ENCODE measurements at places on chromosomes 6 and 20. TPM values are rescaled to one million over a fixed set of nuclear protein-coding genes. Genes with fewer than 3 reads are reported as not detected.

MLN gene
- total RNA-seq, result not detected

MAS1 gene
- total RNA-seq, result not detected

SLC12A5 gene
- 0.87 TPM for total RNA-seq

ENPP3 gene
- 0.15 TPM for total RNA-seq

SLC35A1 gene
- 7.0 TPM for total RNA-seq

LY86 gene
- total RNA-seq, result 7.6 TPM

PXMP4 gene
- 12.9 TPM for total RNA-seq

DNA sequence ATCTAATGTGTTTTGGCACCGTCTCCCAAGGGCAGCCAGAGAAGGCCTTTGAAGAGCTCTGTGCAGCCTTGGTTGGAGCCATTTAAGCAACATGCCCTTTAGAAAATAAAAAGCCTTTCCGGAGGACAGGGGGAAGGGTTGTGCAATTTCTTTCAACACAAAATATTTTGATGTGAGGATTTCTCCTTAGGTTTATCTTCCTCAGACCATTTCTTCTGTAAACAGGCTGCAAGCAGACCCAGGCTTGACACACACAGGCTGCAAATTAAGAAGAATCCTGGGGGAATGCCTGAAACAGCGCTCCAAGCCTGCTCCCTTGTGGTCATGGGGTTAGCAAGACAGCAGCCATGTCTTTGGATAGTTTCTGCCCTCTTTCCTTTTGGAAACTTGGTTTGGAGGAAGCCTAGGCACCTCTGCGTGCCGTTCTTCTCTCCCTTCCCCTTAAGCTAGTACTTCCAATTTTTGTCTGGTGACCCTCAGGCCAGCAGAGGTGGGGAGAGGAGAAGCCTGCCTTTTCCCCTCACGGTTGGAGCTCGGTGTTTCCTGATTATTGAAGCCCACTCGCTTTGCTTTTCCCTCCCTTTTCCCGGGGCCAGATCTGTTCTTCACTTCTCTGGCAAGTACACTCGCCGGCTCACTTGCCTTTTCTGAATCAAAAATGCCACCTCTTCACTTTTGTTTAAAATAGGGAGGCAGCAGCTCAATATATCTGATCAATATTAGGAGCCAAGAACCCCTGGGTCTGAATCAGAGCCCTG is 39.6 kb upstream of the NOX3 start:
- peak; percentile 18 for DNase-seq

- no peak for DNase-seq
Measured at GRCh38 chr6:73746787-73747186, 50.8 kb downstream of the CD109 start.

GRCh38 chr20:54596651-54597050 is 121.3 kb downstream of the DOK5 start:
- DNase-seq, result no peak

- DNase-seq, result no peak
Measured at GRCh38 chr6:128631031-128631430, 110.6 kb upstream of the PTPRK start.

DNA sequence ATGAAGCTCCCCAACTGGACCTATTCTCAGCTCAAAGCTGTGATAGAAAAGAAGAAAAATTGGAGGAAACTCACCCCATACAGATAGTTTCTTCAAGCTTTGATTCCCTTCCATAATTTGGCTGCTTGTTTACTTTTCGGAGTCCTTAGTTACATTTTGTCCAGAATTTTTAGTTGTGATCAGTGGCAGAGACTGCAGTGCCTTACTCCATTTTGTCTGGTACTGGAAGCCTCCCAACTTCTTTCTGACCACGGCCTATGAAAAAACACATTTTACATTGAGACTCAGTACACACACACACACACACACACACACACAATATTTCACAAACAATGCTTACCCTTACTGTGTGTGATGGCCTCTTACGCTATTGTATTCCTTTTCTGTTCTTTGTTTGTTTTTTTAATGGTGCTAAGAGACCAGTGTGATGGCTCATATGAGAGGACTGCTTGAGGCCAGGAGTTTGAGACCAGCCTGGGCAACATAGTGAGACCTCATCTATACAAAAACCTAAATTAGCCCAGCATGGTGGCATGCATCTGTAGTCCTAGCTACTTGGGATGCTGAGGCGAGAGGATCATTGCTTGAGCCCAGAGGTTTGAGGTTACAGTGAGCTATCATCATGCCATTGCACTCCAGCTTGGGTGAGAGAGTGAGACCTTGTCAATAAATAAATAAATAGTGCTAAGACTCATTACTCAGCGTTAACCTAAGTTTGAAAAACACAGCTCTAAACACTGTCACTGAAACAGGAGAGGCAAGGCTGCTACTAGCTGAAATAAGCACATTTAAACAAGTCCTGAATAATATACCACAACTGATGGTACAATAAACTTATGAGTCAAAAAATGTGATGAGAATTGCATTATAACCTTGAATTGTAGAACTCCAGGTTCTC is 13.8 kb upstream of the RNF8 start:
- DNase-seq, result no peak

GRCh38 chr6:25578538-25578937 is 73.5 kb upstream of the SCGN start:
- no peak for DNase-seq

DNA sequence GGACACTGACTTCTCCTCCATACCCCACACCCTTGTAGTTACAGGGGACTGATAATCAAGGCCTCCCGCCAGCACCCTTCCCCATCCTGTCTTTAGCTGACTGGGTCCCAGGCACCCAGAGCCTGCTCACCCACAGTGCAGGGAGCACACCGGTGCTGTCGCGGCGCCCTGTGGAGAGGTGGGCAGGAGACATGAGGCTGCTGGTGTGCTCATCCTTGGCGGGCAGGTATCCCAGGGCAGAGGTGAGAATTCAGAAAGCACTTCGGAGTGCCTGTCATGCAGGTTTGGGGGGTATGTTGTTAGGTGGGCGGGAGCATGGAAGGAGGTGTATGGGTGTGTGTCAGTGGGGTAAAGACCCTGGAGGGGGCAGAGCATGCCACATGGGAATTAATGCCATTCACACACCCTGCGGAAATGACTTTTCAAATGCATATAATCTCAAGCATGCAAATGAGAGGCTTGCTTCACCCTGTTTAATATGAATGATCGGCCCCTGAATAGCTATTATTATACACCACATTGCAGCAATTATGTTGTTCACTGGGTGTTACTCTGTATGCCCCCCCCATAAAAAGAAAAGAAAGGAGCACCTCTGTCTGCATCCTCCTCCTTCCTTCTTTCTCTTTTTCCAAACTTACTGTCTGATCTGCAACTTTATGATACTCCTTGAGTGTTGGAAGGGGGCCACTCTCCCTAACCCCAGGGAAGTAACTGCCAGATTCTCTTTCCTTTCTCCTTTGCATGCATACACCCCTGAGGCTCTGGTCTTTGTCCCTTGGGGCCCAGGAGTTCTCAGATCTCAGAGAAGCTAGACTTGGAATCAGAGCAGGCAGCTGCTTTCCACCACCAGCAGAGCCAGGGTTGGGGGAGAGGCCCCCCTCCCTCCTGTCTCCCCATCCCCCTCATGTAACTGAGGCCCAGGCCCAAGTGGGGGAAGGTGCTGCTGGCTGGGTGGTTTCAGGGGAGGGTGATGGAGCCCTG is 16.0 kb downstream of the FOXP4 start:
- no peak for DNase-seq

DNA sequence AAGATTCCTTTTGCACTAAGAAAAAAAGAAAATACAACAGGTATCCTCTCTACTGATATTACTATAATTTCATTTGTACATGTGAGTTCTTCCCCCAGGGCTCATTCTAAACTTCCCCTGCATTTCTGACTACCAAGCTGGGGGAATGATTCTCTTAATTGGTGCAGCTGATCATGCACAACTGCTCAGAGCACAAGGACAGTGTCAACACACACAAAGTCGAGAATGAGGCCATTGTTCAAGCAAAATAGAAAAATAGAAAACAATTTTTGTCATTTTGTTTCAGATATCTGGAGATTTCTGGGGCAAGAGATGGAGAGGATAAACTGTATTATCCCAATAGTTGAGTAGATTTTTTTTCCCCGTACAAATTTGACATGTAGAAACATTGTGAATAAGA is 236.3 kb downstream of the HAO1 start:
- DNase-seq, result no peak

DNA sequence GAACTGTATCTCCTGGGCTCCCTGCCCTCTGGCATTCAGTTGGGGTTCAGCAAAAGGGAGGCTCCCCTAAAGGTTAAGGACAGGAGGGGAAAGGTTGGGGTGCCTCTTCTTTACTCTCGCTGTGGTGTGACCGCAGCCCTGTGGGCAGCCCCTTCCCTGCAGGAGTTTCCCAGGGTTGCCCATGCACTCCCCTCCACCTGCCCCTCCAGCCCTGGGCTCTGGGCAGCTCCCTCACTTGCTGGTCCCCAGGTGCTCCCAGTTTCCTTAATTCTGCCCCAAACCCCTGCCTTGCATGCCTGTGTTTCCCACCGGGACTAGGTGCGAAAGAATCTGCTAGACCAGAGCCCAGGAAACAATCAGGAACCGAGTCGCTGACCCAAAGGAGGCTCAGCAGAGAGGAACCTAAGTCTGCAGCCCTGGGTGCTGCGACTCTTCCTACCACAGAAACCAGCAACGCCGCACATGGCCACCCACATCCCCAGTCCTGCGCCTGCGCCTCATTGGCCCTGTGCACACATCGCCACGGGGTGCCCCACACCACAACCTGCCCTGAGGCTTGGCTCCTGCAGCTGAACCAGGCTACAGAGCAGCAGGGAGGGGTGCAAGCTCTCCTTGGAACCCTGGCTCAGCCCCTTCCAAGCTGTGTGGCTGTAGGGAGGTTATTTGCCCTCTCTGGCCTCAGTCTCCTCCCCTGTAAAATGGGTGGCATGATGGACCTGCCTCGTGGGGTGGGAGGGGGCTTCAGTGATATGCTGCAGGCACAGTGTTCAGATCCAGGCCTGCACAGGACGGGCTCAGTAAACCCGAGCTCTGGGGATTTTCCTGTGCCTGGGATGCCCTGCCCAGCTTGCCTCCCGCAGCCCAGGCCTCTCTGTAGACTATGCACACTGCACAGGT is 487.6 kb downstream of the PREX1 start:
- DNase-seq, result no peak

- DNase-seq, result no peak
Measured at GRCh38 chr6:41176189-41176588, 13.3 kb upstream of the TREM2 start.

DNA sequence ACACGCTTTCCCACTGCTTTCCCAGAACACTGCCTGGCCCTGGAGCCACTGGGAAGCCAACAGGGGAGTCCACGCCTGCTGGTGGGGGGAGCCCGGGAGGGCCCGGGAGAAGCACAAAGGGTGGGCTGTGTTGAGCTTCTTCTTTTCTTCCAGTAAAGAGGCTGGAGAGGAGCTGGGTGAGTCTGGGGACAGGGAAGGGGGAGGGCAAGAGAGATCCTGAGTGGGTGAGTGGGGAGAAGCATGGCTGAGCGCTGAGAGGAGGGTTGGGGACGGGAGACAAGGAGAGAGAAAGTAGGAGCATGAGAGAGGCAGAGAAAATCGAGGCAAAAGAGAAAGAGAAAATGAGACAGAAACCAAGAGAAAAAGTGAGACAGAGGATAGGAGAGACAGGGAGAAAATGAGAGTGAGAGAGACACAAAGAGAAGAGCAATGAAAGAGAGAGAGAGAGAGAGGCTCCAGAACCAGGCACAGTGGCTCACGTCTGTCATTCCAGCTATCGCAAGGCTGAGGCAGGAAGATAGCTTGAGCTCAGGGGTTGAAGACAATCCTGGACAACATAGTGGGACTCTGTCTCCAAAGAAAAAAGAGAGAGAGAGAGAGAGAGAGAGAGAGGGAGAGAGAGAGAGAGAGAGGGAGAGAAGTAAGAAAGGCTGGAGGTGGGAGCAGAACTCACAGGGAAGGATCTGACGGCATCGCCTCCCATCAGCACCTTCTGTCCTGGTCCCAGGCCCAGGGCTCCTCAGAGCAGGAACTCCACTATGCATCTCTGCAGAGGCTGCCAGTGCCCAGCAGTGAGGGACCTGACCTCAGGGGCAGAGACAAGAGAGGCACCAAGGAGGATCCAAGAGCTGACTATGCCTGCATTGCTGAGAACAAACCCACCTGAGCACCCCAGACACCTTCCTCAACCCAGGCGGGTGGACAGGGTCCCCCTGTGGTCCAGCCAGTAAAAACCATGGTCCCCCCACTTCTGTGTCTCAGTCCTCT is 2.0 kb downstream of the LST1 start:
- DNase-seq, result no peak

DNA sequence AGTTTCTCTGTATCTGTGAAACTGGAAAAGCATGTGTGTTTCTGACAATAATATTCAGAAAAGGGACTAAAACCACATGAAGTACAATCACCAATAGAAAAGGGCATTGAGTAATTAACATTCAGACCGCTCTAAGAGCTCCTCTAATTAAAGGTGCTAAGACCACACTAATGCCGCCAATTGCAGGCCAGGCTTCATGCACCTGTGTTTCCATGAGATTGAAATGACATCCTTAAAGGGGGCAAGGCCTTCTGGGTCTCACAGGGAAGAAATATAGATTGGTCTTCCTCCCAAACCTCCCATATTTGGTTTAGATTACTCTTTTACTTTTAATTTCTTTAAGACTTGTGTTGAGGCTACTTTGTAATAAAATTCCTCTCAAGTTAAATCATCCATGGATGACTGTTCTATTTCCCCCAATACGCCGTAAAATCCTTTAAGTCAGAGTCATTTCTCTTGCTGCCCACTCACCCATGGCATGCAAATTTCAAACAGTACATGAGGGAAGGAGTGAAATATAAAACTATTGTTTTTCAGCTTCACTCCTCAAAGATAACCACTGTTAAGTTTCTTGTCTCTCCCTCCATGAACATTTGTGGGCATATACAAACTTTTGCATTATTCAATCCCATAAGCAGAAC is 110.6 kb downstream of the UBE3D start:
- DNase-seq, result no peak

DNA sequence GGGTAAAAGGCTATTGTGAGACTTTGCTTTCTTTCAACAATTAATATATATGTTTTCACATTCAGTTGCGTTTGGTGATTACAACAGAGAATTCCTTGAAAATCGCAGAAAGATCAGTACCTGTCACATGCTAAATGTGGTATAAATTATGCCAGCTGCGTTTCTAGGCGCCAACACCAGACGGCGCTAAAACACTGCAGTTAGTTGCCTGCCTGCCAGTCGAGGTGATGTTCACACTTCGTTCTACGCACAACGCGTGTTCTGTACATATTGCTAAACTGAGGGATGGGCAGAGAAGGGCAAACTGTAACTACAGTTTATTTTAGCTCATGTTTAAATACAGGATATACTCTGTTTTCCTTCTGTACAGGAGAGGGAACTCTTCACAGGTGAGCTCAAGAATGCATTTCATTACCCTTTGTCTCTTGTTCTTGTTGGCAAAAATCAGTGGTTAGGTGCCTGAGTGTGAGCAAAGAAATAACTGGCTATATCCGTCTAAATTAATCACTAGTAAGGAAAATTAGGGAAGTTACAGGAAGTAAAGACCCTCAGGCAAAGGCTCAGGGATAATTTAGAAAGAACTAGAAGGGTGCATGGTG is 100.1 kb upstream of the RGS17 start:
- peak; percentile 38 for DNase-seq
